ENCODE measurements at places on chromosomes 7 and 10. TPM values are rescaled to one million over a fixed set of nuclear protein-coding genes. Genes with fewer than 3 reads are reported as not detected.

The ABLIM1 gene
- 1.2 TPM for total RNA-seq

The OGDHL gene
- 0.37 TPM for total RNA-seq

The EPHA1 gene
- not detected for total RNA-seq

The PROSER2 gene
- total RNA-seq: 1.5 TPM

The DOCK4 gene
- total RNA-seq: 5.5 TPM
